Stimulated activated naive CD8-positive, alpha-beta T cell treated with anti-CD3 and anti-CD28 coated beads, Interleukin-15, amount 100 ng/mL, for 72 hours (primary cell): ENCODE measurements at places on chromosomes 2 and 18.

DNA sequence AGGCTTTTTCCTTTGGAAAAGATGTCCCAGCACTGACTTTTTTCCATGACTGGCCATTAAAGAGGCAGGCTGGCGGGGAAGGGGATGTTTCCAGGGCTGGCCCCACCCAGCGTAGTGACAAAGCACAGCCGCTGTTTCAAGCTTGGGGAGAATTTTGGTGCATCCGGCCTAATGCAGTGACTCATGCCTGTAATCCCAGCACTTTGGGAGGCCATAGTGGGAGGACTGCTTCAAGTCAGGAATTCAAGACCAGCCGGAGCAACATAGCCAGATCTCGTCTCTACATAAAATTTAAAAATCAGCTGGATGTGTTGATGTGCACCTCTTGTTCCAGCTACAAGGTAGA, 78.0 kb upstream of the SH3BP4 start:
- DNase-seq, result no peak

- DNase-seq, result no peak
Measured at GRCh38 chr2:197464175-197464574, 10.8 kb downstream of the COQ10B start.

GRCh38 chr2:239381709-239382134, 19.1 kb downstream of the HDAC4 start:
- DNase-seq, result no peak

- DNase-seq, result no peak
Measured at GRCh38 chr2:20617081-20617575, 33.8 kb downstream of the HS1BP3 start.

DNA sequence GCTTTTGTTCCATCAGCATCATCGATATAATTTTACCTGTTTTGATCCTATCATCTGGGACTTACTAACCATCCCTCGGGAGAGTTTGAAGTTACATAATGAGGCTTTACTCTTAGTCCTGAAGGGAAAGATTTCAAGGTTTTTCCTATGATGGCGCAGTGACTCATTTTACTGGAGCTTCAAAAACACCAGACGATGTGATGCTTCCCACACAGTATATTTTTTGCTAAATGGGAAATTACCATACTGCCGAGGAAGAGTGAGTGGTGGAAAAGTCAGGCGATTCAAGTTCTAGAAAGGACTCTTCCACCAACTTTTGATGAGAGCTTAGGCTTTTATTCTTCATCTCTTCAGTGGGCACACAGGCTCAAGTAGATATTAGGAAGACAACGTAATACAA, 44.6 kb upstream of the GCG start:
- DNase-seq, result no peak

GRCh38 chr2:132400169-132400900, 16.3 kb upstream of the GPR39 start:
- no peak for DNase-seq

GRCh38 chr2:8885449-8886201, 48.2 kb upstream of the KIDINS220 start:
- DNase-seq, result no peak

GRCh38 chr2:111161971-111162370, 41.3 kb downstream of the BCL2L11 start:
- DNase-seq, result no peak

DNA sequence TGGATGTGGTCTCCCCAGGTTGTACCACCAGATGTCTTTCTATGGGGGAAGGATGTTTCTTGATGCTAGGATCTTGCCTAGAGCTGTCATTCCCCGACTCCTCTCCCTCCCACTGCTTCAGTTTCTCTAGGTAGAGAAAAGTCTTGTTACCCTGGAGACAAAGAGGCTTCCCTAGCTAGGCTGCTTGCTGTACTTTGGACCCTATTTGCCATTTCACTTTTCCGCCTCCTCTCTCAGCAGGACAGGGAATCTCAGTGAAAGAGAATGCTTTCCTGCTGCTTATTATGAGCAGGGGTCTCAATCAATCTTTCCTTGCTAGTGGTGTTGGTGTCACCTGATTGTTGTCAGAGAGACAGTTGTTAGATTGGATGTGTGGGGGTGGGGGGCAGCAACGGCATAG, 818.8 kb upstream of the GYPC start:
- DNase-seq, result no peak

GRCh38 chr2:105904938-105905337, 160.2 kb downstream of the NCK2 start:
- no peak for DNase-seq

DNA sequence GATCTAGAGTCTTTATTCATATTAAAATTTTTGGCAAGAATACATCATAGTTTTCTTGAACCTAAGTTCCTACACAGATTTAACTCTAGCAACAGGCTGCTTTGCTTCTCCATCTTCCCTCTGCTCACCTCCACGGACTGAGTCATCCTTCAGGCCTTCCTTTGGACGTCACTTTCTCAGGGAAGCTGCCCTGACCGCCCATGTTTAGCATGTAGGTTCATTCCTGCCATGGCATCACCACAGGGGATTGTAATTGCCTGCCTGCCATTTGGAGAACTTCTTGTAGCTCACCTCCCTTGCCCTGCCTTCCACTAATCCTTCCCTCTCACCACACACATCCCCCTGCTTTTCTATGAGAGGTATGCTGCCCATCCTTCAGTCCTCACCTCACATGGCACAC, 43.9 kb upstream of the B3GNT2 start:
- DNase-seq, result no peak

DNA sequence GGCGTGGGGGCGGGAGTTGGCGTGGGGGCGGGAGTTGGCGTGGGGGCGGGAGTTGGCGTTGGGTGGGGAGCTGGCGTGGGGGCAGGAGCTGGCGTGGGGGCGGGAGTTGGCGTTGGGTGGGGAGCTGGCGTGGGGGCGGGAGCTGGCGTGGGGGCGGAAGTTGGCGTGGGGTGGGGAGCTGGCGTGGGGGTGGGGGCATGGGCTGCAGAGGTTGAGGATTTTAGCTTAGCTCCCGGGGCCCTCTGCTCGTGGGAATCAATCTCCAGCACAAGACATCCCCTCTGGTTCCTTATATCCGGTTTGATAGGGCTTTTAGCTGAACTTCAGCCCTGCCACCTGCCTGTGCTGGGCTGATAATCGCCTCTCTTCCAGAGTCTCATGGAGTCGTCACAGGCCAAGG, 177.0 kb downstream of the LDLRAD4 start:
- DNase-seq, result no peak

DNA sequence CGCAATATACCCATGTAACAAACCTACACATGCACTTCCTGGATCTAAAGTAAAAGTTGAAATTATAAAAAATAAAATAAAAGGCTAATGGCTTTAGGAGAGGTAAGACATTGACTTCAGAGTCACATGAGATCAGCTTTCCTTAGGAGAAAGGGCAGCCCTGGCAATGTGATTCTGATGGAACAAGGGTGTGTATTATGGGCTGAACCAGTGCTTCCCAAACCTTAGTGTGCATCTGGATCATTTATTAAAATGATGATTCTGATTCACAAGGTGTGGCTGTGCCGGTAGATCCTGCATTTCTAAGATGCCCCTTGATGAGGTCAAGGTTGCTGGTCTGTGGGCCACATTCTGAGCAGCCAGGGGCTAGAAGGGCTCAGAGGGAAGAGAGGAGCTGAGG, 42.6 kb downstream of the LAMA3 start:
- no peak for DNase-seq

DNA sequence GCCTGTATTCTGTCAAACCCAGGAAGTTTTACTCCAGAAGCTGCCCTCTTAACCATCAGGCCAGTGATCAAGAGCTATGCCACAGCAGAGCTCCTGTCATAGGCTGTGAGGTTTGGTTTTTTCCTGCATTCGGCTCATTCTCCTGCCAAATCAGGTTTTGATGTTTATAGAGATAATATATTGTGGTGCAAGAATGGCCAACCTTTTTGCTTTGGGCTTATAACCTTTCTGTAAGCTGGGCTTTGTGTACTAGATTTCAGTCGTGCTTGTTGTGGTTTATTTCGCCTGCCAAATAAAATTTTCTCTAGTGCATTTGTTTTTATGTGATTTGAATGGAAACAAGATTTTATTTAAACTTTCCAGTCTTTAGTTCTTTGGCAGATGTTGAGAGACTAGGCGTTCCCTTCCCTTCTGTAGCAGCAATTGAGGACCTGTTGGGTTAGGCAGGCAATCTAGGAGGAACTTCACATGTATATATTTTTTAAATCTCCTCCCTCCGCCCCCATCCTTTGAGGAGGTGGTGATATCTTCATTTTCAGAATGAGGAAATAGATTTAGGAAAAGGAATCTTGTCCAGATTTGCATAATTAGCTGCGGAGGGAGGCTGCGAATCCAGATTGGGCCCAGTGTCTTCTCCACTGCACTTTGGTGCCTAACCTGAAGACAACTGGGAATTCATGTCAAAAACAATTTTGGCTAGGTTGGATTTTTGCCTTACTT, 2.6 kb downstream of the KDM3A start:
- DNase-seq, result no peak

DNA sequence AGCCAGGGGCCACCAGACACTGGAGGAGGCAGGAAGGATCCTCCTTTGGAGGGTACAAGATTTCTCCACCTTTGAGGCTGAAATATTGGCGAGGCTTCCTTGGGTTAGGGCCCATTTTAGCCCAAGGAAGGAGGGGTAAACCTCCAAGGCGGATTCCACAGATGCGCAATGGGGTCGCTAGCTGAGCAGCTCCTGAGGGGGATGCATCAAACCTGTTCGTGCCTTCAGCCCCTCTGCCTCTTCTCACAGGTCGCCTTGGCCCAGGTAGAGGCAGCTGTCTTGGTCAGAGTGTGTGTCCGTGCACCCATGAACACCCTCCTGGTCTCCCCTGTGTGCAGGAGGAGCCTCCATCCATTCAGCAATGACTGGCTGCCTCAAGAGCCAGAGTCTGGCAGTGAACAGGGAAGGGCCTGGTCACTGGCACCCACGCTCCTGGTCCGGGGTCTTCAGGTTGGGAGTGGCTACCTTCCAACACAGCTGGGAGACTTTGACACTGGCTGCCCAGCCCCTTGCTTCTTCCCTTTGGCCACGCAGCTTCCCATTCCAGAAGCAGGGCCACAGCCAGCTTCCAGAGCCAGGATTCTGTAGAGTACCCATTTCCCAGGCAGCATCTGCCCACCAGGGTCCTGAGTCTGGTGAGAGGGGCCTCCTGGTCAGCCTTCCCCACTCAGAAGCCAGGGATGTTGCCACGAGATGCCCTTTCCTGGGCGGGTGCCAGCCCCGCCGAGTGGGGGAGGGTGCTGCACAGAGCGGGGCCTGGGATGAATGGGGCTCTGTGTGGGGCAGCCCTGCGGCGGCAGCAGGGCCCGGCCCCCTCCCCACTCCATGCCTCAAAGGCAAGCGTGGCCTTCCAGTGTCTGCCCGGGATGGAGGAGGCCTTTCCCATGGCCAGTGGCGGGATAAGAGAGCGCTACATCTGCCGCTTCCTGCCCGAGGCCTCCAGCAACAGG, 95.8 kb upstream of the GPC1 start:
- DNase-seq, result no peak

DNA sequence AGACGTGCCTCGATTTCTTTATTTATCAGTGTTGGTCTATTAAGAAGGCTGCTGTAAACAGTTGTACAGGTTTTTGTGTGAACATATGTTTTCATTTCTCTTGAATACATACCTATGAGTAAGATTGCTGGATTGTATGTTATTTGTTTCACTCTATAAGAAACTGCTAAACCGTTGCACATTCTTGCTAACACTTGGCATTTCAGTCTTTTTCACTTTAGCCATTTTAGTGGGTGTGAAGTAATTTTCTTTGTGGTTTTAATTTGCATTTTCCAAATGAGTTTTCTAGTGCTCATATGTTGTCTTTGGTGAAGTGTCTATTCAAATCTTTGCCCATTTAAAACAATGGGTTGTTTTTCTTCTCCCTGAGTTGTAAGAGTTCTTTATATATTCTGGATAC, 221.5 kb upstream of the SMAD7 start:
- no peak for DNase-seq

GRCh38 chr18:36200354-36200771, 13.1 kb downstream of the MOCOS start:
- no peak for DNase-seq

DNA sequence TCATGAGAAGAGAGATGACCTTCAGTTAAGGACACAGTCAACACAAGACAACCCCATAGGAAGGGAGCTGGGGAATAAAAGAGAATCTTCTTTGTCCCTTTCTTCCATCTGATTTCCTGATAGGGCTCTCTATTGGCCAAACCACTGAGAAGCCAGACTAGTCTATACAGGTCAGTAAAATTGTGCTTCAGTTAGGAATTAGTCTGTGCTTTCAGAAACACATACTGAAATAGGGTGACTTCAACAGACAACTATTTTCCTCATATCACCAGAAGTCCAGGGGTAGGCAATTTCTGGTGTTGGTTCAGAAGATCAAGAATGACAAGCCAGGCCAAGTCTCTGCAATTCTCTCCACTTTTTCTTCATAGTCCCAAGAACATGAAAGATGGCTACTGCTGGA, 151.7 kb upstream of the SP5 start:
- no peak for DNase-seq
